ENCODE measurements at places on chromosomes 13 and 19.

- DNase-seq, result no peak
Observed at GRCh38 chr19:10744253-10744798, 26.4 kb downstream of the DNM2 start.

- no peak for DNase-seq
Observed at GRCh38 chr13:54183166-54183565, 1154.6 kb downstream of the OLFM4 start.

DNA sequence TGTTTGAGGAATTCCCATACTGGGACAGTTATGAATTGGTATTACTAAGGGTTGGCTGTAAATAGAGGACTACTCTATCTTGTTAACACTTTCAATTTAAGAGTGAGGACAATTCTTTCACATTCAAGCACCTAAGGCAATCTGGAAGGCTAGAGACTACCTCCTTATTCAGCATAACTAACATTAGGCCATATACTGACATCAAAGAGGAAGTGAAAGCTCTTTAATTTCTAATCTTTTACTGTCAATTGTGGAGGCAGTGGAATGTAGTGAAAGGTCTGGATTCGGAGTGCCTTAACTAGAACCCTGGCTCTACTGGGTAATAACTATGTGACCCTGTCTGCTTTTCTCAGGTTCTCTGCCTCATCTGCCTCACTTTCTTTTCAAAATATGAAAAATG is 134.0 kb downstream of the UFM1 start:
- no peak for DNase-seq

GRCh38 chr13:94384231-94384905 is 95.1 kb downstream of the DCT start:
- no peak for DNase-seq

DNA sequence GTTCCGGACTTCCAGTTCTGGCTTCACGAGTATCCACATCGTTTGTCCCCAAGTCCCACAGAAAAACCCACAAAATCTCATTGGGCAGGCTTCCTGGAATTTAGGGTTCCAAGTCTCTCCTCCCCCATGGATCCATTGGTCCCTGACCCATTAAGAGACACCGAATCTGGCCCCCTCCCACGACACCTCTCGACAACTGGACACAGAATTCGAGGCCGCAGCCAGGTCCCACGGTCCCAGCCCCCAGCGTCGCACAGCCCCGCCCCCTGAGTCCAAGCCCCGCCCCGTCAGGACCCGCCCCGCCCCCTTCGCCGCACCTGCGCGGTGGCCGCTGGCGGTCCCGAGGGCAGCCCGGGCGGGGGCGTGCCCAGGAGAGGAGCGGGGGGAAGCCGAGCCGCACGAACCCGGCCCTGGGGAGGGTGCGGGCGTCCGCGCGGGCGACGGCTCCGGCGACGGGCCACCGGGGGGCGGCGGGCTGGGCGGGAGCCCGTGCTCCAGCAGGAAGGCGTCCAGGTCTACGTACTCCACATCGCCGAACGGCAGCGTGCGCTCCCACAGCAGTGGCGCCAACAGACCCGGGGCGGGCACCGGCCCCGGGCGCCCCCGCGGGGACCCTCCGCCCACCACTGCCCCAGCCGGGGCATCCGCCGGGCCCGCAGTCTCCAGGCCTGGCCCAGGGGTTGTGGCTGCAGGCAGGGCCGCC is 1.8 kb downstream of the DBP start:
- DNase-seq, result no peak

- DNase-seq, result no peak
Observed at GRCh38 chr13:77047649-77048343, 20.8 kb upstream of the FBXL3 start.

- no peak for DNase-seq
Observed at GRCh38 chr13:66210677-66211076, 1019.5 kb downstream of the PCDH9 start.

DNA sequence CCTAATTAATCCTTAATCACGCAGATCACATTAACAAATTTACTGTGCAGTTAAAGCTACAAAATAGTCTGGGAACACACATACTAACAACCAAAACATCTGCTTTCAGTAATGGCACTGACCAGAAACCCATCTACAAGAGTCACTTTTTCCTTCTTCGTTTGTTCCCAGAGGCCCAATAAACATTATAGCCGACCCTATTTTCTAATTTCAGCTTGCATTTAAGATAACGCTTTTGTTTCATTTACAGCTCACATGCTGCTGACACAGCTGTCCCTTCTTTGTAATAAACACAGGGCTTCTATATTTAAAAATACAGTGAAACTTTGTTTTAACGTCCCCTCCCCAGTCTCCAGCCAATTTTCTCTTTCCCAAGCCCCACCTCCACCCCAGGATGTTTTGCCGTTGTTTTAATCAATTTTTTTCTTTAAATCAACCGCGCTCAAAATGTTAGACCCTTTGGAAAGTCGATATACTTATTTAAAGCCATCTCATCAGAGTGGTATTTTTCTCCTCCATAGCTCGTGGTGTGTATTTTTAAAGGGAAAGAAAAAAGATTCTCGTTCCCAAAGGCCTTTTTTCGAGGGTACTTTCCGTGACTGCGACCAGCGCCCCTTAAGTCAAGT is 1.7 kb upstream of the WBP4 start:
- no peak for DNase-seq

DNA sequence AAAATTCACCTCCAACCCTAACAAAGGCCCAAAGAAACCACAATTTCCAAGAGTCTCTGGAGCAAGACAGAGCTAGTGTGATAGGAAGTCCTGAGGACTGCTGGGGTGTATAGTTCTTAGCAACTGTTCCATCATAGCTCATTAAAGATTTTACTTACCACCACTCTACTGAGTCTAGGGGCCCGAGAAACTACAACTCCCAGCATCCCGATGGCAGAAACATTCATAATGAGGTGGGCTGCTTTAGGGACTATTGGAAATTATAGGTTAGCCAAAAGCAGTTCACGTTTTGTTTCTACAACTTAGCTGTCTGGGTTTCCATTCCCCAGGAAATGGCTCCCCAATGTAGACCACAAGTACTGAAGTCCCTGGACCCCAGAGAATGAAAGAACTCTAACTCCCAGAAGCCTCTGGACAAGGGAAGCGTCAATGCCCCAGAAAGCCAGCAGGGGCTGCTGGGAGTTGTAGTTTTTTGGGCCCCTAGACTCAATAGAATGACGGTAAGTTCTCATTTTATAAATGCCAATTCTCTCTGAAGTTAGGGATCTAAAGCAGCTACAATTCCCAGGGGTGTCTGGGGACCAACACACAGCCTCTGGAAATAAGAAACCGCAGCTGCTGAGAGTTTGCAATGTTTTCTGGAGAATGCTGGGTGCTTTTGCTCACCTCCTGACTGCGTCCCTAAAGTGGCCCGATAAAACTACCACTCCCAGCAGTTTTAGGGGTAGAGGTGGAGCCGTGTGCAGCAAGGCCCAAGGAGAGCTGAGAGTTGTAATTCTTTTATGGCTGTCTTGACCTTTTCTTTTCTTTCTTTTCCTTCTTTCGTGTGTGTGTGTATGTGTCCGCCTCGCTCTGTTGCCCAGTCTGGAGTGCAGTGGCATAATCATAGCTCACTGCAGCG is 11.1 kb downstream of the FTL start:
- no peak for DNase-seq
